ENCODE measurements at places on chromosomes 5 and 9.

DNA sequence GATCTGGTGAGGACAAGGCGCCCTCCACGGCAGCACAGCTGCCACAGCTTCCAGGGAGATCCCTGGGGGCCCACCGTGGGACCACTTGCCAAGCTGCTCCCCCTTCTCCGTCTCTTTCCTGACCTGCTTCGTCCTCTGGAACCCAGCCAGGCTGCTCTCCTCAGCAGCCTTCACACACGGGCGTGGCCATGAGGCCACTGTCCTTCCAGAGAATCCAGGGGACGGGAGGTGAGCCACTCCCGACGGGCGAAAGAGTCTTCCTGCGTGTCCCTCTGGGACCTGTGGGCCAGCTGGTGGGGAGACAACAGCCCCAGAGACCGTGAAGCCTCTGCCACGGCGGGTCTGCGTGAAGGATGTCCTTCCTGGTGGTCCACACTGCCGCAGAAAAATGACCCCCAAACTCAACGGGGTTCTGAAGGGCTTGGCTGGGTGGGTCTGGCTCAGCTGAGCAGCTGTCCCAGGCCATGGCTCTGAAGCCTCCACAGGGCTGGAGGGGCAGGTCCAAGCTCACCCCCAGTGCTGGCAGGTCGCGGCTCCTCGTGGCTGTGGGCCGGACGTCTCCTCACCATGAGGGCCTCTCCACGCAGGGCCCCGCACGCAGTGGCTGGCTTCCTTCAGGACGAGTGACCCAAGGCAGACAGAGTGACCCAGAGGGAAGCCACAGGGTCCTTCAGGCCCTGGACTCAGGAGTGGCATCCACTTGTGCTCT is 47.4 kb upstream of the NKD2 start:
- DNase-seq: no peak

DNA sequence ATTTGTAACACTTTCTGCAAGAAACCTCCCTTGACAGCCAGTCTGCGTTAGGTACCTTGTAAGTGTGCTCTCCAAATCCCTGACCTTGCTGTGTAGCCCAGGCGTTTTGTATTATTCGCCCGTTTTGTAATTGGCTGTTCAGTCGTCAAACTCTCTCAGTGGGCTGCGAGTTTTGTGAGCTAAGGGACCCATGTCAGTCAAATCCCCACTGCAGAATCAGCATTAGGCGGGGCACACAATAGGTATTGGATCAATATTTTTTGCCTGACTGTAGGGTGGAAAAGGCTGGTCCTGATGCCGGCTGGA is 665 bp downstream of the DNAJC18 start:
- no peak for DNase-seq

DNA sequence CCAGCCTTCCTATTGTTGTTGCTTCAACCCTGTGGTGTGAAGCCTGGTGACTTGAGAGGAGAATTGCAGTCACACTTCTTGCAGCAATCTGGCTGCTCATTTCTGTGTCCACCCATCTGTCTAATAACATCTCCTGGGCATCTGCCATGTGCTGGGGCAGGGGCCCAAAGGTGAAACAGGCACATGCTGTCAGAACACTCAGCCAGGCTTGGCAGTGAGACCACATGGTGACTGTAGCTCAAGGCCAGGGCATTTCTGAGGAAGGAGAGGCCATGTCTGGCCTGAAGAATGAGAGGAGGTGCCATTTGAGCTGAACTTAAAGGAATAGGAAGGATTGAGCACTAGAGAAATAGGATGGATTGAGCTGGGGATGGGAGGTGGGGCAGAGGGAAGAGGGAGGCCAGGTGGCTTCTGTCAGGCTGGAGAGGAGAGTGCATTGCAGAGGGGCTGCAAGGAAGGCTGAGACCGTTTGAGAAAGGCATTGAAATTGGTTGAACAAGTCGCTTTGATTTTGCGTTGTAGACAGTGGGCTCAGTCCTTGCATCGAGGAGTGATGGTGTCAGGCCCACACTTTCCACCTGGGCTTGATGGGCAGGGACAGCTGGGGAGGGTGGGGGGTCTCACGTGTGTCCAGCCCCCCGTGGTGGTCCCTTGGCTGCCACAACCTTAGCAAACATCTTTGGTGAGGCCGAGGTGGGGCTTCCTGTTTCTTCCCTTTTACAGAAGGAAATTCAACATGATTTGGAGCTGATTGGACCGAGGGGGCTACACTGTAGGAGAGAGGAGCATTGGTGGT is 222.4 kb downstream of the CACNA1B start:
- no peak for DNase-seq

- no peak for DNase-seq
Observed at GRCh38 chr5:64899838-64900237, 131.1 kb downstream of the CWC27 start.

DNA sequence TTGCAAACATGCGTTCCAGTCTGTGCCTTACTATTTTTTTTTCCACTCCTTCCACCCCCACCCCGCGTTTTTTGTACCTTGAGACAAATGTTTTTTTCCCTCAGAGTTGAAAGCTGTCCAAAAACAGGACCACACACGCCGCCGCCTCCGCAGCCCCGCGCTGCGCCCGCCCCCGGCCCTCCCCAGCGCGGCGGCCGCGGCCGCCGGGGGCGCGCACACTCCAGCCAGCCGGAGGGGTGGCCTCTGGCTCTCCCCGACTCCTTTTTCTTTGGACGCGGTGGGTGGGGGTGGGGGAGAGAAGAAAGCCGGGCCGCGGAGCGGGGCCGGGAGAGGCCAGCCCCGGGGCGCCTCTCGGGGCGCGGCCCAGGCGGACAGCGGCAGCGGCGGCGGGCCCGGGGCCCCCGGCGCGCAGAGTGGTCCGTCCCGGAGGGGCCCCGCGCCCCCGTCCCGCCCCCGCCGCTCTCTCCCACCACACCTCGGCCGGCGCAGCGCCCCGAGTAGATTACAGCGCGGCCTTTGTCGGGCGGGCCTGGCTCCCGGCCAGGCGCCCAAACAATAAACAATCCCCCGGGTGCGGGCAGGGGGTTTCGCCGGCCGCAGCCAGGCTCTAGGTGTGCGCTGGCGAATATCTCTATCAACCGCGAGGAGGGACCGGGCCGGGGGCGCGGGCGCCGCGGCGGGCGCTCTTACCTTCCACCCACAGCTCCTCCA is 10.9 kb downstream of the PTCH1 start:
- DNase-seq: peak; percentile 69

DNA sequence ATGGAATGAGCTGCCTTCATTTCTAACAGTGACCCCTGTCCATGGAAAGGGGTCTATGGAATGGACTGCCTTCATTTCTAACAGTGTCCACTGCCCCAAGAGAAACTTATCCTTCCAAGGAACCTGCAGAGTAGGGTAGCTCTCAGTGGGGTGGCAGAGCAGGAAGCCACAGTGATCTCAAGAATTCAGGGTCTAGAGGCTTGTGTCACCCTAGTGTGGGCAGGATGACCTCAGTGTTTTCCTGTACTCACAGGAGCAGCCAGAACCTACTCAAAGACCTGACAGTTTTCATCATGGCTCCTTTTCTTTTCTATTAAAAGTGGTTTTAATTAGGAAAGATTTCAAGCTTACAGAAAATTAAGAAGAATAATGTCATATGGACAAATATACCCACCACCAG is 27.5 kb downstream of the SEC61B start:
- DNase-seq: no peak

GRCh38 chr5:133818031-133818431 is 150.4 kb downstream of the C5orf15 start:
- DNase-seq: no peak

GRCh38 chr5:119411361-119412278 is 40.7 kb upstream of the HSD17B4 start:
- DNase-seq: peak; percentile 68

GRCh38 chr5:169736653-169737052 is 99.6 kb downstream of the DOCK2 start:
- no peak for DNase-seq

- DNase-seq: no peak
Observed at GRCh38 chr5:654071-654778, 38.9 kb downstream of the TPPP start.

GRCh38 chr5:176836811-176837706 is 26.7 kb downstream of the UNC5A start:
- DNase-seq: peak; percentile 55

- DNase-seq: no peak
Observed at GRCh38 chr9:137762414-137763061, 115.0 kb upstream of the CACNA1B start.

DNA sequence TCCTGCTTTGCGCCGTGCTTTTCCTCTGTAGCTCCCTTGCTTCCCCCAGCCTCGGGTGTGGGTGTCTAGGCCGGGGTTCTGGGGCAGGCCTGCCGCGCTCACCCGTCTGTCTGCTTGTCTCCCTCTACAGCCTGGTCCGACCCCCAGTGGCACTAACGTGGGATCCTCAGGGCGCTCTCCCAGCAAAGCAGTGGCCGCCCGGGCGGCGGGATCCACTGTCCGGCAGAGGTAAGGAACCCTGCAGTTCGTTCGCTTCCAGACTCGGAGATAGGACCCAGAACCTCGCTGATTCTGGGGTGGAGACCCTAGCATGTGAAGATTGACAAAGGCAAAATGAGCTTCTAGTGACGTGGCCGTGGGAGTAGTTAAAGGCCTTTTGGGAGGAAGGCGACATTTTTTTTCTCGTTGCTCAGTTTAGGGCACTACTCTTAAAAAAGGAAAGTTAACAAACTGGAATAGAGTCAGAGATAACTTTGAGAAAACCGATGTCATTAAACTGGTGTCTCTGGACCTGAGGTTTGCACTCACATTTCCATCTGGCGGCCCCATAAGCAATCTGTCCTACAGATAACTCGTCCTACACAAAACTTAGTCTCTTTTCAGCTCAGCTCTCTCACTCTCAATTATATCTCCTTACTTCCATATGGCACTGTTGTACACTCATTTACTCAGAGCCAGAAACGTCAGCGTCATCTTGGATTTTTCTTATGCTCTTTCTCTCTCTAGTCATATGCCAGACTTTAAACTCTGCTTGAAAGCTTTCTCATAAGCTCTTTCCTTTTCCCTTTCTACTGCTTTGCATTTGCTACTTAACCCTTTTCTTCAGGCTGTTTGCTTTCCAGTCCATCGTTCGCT is 561 bp downstream of the SEC61B start:
- DNase-seq: no peak

GRCh38 chr9:437066-437465 is 222.4 kb downstream of the DOCK8 start:
- no peak for DNase-seq

DNA sequence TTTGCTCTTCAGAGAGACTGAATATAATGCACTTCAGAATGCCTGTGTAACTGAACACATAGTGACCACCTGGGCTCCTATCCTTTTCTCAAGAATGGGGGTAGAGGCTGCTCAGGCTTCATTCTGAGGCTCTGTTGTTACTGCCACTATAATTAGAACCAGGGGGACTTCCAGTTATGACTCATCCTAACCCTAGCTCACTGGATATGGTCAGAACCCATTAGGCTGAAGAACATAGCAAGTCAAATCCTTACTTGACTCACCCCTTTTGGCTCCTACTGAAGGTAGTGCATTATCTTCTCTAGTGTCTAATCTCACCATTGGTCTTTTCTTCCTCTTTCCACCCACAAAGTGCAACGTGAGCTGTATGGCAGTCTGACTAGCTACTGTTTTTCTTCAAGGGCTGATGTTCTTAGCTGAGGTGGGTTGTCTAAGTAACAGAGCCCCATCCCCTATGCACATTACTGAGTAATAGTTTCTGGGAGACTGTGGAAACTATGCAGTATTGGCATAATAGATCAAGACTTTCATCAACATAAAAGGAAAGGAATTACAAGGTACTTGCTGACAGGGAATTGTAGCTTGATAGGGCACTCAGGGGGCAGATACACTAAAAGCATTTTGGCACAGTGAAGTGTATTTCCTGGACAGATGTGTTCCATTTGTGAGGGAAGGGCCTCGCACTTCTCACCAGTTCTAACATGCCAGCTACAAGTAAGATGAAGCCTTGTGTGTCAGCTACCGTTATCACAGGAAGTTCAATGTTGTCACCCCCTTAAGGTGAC is 431.0 kb upstream of the MEF2C start:
- DNase-seq: peak; percentile 6

DNA sequence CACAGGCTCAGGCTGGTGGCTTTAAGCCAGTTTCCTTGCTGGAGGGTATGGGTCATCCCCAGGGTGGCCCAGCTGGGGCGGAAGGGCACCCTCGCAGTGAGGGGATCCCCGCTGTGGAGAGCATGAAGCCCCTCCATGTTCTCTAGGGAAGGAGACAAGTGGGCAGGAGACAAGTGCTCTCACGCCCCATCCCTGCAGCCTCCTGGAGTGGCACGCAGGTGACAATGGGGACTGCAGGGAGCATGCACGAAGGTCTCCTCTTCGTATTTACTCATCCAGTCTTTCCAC is 83.3 kb downstream of the GTF3C4 start:
- peak; percentile 46 for DNase-seq

DNA sequence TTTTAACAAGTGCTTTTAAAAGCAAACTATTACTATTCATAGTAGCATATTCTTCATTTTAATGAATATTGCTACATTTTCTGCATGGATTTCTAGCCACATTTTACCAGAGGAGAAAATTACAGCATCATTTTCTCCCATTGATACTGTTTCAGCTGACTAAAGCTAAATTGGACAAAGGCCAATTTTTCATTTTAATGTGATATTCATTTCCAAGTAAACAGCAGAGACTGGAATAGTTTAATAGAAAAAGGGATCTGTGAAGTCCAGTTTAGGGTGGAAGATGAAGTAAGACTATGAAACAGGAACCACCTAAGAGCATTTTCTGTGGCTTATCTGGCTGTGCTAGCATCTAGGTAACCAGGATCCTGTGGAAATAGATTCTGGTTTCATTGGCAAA is 128.1 kb downstream of the GIN1 start:
- DNase-seq: no peak

DNA sequence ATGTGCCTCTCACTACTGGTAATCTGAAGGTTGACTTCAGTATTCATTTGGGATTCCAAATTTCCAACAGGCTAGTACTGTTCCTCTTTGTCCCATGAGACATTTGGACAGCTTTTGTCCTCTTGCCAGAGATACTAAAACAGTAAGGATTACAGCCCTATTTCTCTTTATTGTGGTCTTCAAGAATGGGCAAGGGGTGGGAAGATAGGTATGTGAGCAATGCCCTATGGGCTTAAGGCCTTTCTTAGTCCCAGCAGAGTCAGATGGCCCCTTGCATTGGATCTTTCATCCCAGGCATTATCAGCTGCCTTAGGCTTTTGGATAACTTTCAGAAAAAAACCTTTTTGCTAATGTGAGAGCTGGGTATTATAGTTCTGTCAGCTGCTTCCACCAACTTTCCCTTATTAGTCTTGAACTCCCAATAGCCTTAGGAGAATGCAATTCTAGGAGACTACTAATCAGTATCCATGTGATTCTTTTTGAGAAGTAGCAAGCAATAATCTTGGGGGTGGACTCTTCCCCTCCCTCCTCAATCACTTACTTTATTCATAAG is 361.1 kb upstream of the NUDT12 start:
- no peak for DNase-seq

DNA sequence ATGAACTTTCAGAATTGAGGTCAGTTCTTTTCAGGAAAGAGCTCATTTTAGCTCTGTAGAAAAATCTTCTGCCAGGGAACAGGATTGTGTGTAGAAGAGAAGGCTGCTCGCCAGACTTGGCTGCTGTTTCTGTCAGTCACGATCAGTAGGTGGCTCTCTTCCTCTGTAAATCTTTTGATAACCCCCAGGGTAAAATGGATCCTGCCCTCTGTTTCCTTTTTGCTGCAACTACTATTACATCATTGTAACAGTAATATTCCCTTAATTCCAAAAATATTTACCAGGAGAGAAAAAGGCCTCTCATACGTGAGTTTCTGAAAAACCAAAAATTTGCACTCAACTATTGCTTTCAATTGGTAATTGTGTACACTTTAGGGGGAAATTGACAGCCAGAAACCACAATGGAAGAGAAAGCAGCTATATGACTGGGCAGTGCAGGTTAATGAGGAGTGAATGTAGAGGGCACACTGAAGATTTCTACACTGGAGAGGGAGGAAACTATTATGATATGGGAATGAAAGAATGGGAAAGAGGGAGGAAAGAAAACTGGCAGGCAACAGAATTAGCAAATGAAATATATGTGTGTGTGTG is 12.3 kb downstream of the IFNA21 start:
- DNase-seq: peak; percentile 4

Data from NCI-H1092 treated with DMSO at 0.1 percent for 48 hours (cell line).